ENCODE measurements at places on chromosomes 5 and 9.

DNA sequence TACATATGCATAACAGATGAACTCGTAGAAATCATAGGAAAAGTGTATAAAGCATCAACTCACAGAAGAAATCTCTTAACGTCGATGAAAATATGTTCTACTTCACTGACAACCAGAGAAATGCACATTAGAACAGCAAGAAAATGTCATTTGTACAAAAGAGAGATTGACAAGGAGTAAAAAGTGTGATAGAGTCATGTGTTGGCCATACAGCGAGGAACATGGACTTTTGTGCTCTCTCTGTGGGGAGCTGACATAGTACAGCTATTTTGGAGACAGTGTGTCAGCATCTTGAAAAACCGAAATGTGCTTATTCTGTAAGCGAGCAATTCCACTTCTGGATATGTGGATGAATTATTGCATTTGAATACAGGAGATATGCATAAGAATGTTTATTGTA is 477.9 kb downstream of the ICE1 start:
- no peak for DNase-seq

DNA sequence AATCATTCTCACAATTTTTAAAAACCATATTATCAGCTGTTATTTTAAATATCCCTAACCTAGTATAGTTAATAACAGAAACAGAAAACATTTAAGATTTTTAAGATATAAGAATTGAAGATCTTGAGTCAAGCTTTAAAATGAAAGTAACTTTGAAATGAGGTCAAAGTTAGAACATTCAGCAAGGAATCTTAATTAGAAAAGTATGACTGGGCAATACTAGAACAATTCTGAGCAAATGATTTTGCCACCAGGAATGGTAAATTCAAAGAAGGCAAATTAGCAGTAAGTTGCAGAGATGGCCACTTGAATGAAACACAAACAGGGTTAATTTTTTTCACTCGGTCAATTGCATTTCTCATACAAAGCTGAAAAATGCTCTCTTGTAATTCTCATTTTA is 117.9 kb downstream of the NXNL2 start:
- DNase-seq = no peak

DNA sequence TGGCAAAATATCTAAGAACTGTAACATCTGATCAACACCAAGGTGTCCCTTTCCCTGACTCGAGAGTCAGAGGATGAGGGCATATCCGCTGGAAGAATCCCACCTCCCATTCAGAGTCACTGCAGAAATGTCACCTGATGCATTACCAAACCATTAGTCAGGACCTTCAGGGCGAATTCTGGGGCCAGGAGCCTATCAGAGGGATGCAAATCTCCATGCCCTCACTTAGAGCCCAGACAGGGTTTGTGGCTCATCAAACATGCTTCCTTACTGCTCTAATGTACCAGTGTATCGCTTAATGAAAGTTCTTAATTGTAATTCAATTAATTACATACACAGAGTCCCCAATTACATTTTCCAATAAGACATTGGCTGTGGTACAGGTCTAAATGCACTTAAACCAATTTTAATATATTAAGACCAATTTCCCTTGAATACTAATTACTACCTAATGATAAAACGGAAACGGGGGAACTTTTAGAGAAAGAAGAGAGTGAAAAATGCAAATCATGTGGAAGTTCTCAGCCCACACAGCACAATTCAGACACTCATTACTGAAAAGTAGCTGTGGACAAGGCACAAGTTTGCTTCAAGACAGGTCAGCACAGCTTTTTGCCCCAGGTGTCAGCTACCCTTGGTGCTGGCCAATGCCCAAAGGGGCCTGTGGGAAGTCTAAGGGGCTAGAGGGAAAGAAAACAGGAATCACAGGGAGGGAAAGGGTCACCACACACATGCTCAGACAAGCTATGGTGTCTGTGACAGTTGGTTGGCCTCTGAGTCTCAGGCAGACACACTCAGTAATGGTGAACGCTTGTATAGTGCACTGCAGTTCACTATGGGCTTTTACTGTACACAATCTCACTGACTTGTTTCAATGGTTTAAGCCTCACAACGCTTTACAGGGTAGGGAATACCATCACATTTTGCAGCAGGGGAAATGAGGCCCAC is 211.6 kb downstream of the MAPKAP1 start:
- DNase-seq = no peak

DNA sequence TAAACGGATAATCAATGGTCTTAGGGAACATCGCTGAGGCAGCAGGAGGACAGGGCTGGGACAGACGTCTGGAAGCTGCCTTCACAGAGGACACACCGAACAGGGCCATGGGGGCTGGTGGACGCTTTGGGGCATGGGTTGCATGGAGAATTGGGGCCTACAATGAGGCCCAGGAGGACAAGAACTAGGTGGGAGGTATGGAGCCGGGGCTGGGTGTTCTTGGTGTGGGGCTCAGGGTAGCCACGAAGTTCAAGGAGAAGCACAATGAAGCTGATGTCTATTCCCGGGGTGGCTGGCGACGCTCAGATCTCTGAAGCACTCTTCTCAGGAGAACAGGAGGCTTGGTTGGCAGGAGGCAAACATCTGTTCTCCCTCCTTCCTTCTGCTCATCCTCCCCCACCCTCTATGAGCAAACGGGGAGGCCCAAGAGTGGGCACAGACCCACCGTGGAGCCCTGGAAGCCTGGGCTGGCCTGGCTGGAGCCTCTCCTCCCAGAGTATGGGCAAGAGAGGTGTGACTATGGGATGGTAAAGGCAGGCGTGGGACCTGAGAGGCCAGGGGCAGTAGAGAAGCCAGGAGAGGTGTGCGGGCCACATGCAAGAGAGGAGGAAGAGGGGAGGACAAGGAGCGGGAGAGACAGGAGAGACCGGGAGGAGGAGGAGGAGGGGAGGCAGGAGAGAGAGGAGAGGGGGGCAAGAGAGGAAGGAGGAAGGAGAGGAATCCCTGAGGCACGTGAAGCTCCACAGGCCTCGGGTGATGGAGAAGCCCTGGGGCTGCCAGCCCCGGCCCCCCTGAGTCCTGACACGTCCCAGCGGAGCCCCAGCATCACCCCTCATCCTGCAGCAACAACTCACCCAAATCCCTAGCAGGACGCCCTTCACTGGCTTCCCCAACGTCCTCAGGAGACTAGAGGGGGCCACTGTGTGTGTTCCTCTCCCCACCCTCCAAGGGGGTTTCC is 159.1 kb downstream of the OLFM1 start:
- DNase-seq = no peak

DNA sequence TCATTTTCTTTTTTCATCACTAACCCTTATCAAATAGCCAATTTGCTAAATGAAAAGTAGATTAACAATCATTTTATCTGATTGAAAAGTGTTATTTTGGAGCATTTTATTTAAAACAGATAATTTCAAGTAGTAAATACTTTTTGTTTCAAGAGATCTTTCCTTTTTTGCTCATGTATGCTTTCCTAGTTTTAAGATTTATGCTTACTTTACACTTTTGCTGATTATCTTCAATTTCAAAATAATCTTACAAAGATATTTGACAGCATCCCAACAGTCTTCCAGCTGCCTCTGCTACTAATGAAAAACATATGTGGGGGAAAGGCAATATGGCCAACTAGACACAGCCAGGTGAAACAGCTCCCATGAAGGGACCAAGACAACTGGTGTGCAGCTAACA is 1027.3 kb upstream of the CDH9 start:
- DNase-seq = no peak

DNA sequence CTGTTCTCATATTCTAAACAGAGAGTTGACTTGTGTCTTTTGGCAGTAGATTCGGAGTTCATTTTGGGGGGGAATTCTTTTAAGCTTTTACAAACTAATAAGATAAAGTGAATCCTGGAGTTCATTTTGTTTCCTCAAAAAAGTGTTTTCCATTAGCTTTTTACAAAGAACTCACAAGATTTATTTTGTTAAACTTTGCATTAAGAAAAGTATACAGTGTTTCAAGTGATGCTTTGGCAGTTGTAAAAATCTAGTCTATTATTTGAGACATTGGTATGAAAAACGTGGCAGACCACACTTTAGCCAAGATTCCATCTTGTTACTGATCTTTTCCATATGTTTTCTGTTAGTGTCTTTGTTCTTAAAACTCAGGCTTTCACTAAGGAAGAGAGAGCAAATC is 1.2 kb upstream of the OMD start:
- DNase-seq = no peak

DNA sequence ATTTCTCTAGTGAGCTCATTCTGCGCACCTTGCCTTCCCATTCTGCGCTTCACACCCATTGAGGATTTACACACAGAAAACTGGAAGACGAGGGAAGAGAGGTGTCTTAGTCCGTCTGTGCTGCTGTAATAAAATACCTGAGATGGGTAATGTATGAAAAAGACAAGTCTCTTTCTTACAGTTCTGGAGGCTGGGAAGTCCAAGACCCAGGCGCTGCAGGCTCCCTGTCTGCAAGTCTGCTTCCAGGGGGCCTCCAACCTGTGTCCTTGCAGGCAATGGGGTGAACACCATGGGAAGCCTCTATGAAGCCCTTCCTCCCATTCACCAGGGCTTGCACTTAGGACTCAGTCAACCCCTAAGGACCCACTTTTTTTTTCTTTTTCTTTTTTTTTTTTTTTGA is 245.0 kb downstream of the AUH start:
- DNase-seq = no peak

GRCh38 chr5:141641634-141642267 is 5.0 kb downstream of the RELL2 start:
- DNase-seq = no peak

GRCh38 chr9:99326917-99327189 is 104.8 kb downstream of the SEC61B start:
- no peak for DNase-seq

DNA sequence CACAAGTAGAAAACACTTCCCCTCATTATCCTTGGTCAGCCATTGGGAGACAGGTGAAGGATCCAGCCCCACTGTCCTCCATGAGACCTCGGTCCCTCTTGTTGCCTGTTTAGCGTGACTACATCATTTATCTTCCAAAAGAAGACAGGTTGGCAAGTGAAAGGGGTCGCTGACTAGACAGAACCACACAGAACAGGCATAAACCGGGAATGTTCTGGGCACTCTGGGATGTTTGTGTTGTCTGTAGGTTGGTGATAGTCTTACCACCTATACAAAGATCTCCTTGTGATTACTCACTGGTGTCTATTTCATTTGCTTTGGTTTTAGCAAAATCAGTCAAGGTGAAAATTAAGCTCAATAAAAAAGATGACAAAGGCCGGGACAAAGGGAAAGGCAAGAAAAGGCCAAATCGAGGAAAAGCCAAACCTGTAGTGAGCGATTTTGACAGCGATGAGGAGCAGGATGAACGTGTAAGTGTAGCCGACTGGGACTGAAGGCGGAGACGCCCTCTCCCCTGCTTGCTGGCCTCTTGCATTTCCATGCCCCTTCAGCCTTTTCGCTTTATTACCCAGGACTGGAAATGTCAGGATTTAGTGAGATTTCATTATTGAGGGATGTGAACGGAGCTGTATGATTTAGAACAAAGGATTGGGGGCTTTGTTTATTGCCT is 175.9 kb downstream of the SMARCA2 start:
- no peak for DNase-seq

GRCh38 chr9:1331546-1332038 is 281.4 kb downstream of the DMRT2 start:
- no peak for DNase-seq

GRCh38 chr5:57499262-57500050 is 16.8 kb upstream of the ACTBL2 start:
- no peak for DNase-seq

- DNase-seq = no peak
Observed at GRCh38 chr5:146703499-146703898, 175.1 kb downstream of the PPP2R2B start.

GRCh38 chr9:94554078-94554438 is 825 bp upstream of the PCAT7 start:
- DNase-seq = no peak

- no peak for DNase-seq
Observed at GRCh38 chr9:106312906-106313305, 550.1 kb upstream of the ZNF462 start.

- no peak for DNase-seq
Observed at GRCh38 chr5:115894342-115894741, 52.6 kb downstream of the AP3S1 start.

DNA sequence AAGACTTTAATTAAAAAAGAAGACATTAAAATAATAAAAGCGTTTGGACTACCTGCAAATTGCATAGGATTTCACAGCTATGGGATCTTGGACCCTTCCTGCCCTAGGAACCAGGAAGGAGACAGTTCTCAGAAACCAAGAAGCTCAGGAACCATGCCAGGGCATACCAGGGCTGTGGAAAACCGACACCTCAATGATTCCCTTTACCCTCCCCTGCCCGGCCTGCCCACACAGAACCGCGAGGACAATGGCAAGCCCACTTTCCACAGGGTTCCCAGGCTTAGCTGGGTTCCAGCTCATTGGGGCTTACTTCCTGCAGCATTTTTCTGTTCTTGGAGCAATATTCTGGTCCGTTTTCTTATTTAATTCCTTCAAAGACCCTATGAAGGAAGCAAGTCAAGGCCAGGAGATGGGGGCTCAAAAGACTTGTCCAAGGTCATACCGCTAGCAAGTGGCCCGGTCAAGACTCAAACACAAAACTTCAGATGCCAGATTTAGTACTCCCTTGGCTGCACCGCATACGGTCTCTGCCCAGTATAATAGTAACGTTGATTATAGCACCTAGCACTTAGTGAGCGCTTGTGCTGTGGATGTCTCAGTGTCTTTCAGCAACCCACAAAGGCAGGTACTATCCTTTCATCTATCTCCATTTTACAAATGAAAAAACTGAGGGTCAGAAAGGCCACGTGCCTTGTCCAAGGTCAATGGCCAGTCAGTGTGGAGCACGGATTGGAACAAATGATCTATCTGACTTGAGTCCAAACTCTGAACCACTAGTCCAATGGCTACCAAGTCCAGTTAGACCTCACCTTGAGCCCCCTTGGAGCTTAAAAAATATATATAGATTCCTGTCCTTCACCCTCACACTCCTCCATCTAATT is 6.8 kb downstream of the FAT2 start:
- DNase-seq = no peak

GRCh38 chr9:70352802-70353201 is 61.7 kb downstream of the KLF9 start:
- no peak for DNase-seq

GRCh38 chr5:68370196-68370595 is 154.6 kb downstream of the PIK3R1 start:
- no peak for DNase-seq

DNA sequence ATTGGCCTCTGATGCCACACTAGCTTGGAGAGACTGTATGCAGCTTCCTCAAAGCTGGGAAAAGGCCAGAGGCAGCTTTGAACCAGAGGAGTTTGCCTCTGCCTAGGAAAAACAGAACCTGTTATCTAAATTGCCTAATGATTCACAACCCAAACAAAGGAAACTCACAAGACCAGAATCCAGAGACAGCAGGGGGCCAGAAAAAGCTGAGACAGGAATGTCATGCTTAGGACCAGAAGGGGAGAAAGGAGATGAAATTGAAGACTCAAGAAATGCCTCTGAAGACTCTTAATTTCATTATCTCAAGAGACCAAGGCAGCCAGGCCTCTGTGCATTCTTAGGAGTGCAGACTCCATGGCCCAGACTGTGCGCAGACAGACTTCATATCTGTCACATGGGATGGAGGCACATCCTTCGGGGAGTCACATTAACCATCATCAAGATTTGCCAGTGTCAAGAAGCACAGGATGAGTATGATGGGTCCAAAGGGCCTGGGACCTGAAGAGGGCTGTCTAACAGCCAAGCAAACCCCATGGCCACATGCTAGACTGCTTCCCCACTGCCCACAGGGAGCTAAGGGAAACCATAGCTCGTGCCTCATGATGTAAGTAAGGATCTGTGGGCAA is 57.3 kb downstream of the ARSB start:
- no peak for DNase-seq
